ENCODE measurements at places on chromosomes 7 and 10.

DNA sequence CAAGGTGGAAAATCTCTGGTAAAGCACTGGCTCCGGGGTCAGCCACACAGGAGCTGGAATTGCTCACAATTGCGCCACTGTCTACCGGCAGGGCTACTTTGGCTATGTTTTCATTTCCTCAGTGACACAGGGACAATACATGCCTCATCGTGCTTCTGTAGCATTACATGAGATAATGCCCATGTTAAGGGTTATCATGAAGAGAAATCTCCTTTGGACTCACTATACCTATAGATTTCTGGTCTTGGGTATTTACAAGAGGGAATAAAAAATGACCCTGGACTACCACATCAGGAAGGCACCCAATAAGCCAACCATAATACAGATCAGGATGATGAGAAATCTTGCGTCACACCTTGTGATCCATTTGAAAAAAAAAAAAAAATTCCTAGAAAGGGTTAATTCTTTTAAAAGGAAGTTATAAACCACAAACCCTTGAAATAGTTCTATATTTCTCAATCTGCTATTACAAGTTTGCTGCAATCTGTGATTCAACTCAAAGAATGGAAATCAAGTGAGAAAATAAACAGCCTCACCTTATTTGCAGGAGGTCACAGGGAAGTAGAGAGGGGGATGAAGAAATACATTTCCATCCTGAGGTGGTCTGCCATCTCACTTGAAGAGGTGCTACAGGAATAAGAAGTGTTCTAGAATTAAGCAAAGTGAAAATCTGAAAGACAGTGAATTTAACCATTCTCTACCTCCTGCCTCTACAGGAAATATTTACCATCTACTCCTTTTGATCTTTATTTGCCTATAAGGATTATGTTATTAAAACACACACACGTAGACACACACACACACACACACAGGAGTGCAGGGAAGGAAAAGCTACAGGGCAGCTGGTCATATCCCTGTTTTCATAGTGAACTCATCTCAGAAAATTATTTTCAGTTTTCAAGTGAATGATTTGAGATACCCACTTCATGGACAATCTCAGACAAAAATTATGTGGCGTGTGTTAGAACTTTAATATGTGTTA is 231.3 kb upstream of the CELF2 start:
- no peak for DNase-seq

- no peak for DNase-seq
These were observed 809.5 kb downstream of the GRID1 start for GRCh38 chr10:85557077-85557476.

DNA sequence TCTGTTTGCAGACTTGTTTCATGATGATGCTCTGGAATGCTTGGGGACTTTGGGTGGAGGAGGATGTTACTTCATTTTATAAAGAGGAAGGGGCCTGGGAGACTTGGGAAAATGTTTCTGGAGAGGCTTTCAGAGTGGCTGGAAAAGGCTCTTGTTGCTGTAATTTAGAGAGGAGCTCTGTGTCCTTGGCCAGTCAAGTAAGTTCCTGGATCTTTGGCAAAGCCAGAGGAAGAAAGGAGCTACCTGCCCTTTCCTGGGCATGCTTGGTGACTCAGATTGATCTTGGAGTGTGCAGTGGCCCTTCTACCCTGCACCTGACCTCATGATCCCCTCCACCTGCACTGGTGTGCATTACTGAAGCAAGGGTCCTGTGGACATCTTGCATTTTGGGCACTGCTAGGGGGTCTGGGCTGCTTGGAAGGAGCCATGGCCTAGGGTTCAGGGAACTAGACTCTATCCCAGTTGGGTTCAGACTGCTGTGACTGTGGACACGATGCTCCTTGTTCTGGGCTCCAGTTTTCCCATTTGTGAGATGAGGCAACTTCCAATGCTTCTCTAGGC is 56.1 kb downstream of the ADCYAP1R1 start:
- no peak for DNase-seq

DNA sequence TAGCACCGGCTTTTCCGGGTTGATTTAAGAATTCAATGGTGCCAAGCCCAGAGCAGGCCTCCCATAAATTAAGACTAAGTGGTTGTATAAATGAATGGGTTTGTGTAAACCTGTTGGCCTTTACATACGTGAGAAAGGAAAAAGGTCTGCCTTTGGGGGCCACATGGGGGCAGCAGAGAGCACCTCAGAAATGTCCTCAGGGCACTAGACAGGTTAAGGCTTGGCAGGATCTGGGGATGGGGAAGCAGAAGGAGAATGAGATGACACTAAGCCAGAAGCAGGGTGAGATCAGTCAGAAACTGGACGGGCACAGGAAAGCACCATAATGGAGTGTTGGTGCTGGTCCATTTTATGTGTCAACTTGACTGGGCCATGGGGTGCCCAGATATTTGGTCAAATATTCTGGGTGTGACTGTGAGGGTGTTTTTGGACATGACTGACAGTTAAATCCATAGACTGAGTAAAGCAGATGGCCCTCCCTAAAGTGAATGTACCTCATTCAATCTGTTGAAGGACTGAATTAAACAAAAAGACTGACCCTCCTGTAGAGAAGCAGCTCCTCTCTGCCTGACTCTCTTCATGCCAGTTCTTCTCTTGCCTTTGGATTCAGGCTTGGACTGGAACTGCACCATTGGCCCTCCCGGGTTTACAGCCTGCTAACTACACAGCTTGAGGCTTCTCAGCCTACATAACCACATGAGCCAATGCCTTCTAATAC is 58.9 kb downstream of the FRMPD2 start:
- no peak for DNase-seq

DNA sequence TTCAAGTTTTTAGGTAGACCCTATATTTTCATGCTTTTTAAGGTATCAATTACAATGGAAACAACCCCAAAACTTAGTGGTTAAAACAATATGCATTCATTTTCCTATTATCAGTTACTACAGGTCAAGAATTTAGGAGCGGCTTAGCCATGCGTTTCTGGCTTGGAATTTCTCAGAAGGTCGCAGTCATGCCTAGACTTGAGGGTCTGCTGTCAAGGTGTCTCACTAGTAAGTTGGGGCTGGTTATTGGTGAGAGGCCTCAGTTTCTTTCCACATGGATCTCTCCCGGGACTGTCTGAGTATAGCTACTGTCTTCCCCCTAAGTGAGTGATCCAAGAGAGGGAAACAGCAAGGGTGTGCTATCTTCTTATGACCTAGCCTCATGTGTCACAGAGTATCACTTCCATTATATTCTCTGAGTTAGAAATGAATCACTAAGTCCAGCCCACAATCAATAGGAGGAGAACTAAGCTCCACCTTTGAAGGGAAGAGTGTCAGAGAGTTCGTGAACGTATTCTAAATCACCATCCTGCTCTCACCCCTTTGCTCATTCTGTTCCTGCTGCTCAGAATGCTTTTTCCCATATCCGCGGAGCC is 80.5 kb downstream of the RTKN2 start:
- no peak for DNase-seq

DNA sequence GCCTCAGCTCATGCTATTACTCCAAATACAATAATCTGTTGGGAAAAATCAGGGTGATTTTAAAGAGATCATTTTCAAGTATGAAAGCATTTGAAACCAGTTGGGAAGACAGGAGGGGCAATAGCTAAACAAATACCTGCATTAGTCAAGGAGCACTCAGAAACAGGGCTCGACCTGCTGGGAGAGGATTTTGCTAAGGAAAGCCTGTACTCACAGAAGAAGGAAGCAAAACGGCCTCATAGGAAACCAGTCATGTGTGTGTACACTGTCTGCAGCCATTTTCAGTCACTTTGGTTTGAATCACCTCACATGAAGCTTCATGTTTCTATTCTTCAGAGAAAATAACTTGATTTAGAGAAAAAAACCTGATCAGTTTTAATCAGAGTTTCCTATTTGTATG is 38.6 kb downstream of the FZD1 start:
- DNase-seq = no peak

DNA sequence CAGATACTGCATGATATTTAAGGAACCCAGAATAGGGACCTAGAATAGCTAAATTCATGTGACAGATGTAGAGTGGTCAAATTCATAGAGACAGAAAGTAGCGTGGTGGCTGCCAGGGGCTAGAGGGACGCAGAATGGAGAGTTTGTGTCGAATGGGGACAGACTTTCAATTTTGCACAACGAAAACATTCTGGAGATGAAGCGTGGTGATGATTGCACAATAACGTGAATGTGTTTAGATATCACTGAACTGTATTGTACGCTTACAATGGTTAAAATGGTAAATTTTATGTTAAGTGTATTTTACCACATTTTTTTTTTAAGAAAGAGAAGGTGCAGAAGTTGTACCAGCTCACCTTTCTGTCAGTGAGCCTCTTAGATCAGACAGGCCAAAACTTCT is 137.8 kb upstream of the TNS3 start:
- DNase-seq = no peak

- no peak for DNase-seq
These were observed 395.6 kb downstream of the TNS3 start for GRCh38 chr7:47186316-47186715.

Measured in stimulated activated CD8-positive, alpha-beta memory T cell treated with anti-CD3 and anti-CD28 coated beads, Interleukin-4, amount 100 ng/mL, for 4 hours (primary cell).